Colonic mucosa (tissue), 4 donors: ENCODE measurements at places on chromosomes 12 and 14. TPM values are rescaled to one million over a fixed set of nuclear protein-coding genes. Genes with fewer than 3 reads are reported as not detected.

DNA sequence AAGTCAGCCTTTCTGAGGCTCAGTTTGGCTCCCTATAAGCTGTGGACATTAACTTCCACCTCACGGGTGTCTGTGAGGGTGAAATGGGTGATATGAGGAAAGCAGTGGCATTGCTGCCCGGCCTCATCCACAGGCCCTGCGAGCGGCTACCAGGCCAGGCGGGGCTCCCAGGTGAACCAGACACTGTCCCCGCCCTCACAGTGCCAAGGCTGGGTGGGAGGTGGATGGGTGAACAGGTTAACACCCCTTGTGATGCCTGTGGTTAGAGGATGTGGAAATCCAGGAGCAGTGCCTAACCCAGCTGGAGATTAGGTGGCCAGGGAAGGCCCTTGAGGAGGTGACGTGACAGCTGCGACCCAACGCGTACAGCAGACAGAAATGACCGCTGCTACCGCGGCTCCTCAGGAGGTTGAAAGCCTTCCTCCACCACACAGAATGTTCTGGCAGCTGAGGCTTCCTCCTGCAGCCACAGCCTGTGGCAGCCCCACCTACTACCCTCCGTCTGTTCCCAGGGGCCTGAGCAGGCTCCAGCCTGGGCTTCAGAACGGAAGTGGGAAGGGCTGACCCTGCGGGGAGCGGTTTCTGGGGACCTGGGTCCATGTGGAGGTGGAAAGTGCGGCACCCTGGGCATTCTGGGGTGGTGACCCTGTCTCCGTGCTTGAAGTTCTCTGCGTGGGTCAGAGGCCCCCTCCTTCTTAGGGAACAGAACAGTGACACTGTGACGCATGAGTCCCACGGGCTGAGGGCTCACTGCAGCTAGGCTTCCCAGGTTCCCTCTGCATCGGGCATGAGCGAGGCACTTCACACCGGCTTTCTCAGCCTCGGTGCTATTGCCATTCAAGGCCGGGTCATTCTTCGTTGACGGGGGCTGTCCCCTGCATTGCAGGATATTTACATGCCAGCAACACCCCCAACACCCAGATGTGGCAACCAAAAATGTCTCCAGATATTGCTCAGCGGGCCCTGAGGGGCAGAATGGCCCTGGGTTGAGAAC, 9.7 kb downstream of the MMAB start:
- no peaks in the 10 kb centered on the region for H3K4me1 ChIP-seq
- no peak overlapping the region for H3K27ac ChIP-seq
- H3K27me3 ChIP-seq = no peaks in the 10 kb centered on the region
- H3K36me3 ChIP-seq = no peaks in the 10 kb centered on the region
- no peak for DNase-seq
- no peak overlapping the region for H3K4me3 ChIP-seq

The WDR89 gene
- 12.0 TPM for total RNA-seq

GRCh38 chr14:100115236-100115635, 44.2 kb downstream of the DEGS2 start:
- H3K27me3 ChIP-seq = no peaks in the 10 kb centered on the region
- no peak overlapping the region for H3K27ac ChIP-seq

The KCNJ8 gene
- 1.8 TPM for total RNA-seq

DNA sequence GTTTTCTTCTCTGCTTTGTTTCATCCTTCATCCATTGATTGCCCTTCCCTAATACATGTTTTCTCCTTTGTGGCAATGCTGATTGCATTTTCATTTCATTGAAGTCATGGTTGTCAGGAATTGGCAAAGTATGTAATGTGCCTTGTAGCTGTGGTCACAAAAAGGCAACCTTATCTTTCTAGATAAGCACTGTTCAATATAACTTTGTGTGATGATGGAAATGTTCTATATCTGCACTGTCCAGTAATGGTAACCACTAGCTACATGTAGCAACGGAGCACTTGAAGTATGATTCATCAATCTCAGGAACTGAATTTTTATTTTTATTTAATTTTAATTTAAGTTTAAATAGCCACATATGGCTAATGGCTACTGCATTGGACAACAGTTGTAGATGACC, 79.8 kb downstream of the PCNX1 start:
- no peak overlapping the region for H3K4me3 ChIP-seq
- H3K27me3 ChIP-seq = no peaks in the 10 kb centered on the region
- no peak for DNase-seq
- H3K27ac ChIP-seq = no peak overlapping the region

The CLEC7A gene
- 6.8 TPM for total RNA-seq

- H3K27ac ChIP-seq = no peak overlapping the region
- H3K4me1 ChIP-seq = no peaks in the 10 kb centered on the region
- H3K27me3 ChIP-seq = no peaks in the 10 kb centered on the region
- H3K4me3 ChIP-seq = no peak overlapping the region
These were observed 32.4 kb upstream of the BEGAIN start for GRCh38 chr14:100619396-100620254.

- no peaks in the 10 kb centered on the region for H3K36me3 ChIP-seq
- peaks cover 10% of the 10 kb centered on the region for H3K4me1 ChIP-seq
- peak; percentile 92 for DNase-seq
- H3K27ac ChIP-seq = peak overlapping the region; percentile 94
- no peaks in the 10 kb centered on the region for H3K27me3 ChIP-seq
These were observed 30.1 kb upstream of the PPP2R5C start for GRCh38 chr14:101731187-101732080.

- H3K4me1 ChIP-seq = no peaks in the 10 kb centered on the region
- no peak overlapping the region for H3K4me3 ChIP-seq
- no peak overlapping the region for H3K27ac ChIP-seq
- no peaks in the 10 kb centered on the region for H3K36me3 ChIP-seq
These were observed 77.9 kb downstream of the SPTB start for GRCh38 chr14:64801800-64802199.

The HAL gene
- 0.91 TPM for total RNA-seq

The FGD6 gene
- total RNA-seq = 21.8 TPM

DNA sequence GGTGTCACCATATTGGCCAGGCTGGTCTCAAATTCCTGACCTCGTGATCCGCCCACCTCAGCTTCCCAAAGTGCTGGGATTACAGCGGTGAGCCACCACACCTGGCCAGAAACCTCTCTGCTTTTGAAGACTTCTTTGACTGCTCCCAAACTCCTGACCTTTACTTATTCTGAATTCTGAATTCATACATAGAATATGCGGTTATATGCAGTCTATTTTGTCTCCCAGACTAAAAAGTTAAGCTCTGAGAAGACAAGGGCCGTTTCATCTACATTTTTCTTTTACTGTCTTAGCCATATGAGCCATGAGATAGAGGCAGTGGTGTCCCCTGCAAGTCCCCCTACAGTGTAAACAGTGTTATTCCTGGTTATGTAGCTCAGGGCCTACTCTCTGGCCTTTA, 179.3 kb downstream of the NTF3 start:
- H3K27ac ChIP-seq = no peak overlapping the region
- H3K4me3 ChIP-seq = no peak overlapping the region
- H3K27me3 ChIP-seq = no peaks in the 10 kb centered on the region
- no peaks in the 10 kb centered on the region for H3K36me3 ChIP-seq

The ALDH2 gene
- 240 TPM for total RNA-seq

DNA sequence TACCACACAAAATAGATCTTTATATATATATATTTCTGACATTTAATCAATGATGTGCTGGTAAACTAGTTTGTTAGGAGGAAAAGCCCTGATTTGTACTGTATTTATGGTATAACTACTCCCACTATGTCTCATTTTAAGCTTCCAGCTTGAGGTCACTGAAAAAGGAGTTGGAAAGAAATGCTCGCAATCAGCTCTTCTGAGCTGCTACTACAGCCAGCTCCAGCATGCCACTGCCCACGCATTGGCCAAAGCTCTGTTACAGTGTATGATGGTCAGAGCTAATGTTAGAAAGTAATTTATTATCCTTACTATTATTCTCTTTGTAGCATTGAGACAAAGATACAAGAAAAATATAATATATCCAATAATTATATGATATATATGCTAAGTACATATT, 55.0 kb upstream of the PCED1B start:
- DNase-seq = no peak
- H3K27ac ChIP-seq = no peak overlapping the region
- H3K36me3 ChIP-seq = no peaks in the 10 kb centered on the region
- no peaks in the 10 kb centered on the region for H3K4me1 ChIP-seq
- H3K27me3 ChIP-seq = no peaks in the 10 kb centered on the region

- DNase-seq = no peak
- H3K27me3 ChIP-seq = no peaks in the 10 kb centered on the region
- H3K27ac ChIP-seq = no peak overlapping the region
- H3K4me3 ChIP-seq = no peak overlapping the region
These were observed 448.1 kb downstream of the ADAMTS20 start for GRCh38 chr12:43103866-43104265.

DNA sequence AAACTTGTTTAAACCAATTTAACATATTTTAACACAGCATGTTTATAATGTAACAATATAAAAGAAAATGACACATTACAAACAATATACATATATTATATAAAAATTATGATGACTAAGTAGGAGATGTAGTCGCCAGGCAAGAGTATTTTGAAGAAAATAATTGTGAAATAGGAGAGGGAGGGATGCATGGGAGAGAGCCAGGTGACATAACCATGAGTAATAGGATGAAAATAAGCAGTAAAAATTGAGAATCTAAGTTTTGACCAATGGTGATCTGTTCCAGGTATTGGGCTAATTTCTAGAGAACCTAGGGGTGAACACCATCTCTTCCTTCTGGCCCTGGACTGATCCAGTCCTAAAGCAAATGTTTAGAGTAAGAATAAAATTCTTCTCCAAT, 315.2 kb upstream of the G2E3 start:
- H3K36me3 ChIP-seq = no peaks in the 10 kb centered on the region
- H3K27me3 ChIP-seq = no peaks in the 10 kb centered on the region
- H3K4me1 ChIP-seq = no peaks in the 10 kb centered on the region
- no peak for DNase-seq

The OAS2 gene
- 3.0 TPM for total RNA-seq

- DNase-seq = no peak
- no peaks in the 10 kb centered on the region for H3K4me1 ChIP-seq
- H3K27ac ChIP-seq = no peak overlapping the region
- no peaks in the 10 kb centered on the region for H3K27me3 ChIP-seq
- no peak overlapping the region for H3K4me3 ChIP-seq
These were observed 60.6 kb downstream of the TMEM117 start for GRCh38 chr12:43896496-43896895.

The GDF3 gene
- total RNA-seq = not detected

DNA sequence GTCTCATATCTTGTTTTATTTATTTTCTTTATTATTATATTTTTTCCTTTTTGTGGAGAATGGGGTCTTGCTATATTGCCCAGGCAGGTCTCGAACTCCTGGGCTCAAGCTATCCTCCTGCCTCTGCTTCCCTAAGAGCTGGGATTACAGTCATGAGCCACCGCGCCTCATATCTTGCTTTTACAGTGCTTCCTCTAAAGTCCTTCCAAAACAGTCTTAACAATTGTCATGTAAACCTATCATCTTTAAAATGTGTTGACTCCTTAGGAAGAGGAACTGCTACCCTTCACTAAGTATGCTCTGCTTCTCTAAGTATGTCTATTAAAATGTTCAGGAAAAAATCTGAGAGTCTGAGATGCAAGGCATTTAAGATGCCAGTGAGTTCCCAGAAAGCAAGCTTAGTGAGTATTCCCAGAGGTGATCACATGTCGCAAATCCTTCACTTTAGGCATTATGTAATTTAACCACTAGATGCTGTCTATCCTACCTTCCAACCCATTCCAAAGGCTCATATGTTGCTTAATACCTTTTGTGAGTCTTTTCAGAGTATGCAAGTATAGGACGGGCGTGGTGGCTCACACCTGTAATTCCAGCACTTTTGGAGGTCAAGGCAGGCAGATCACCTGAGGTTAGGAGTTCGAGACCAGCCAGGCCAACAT, 19.7 kb upstream of the FOXJ2 start:
- no peak for DNase-seq
- H3K27me3 ChIP-seq = peaks cover 8% of the 10 kb centered on the region
- H3K36me3 ChIP-seq = no peaks in the 10 kb centered on the region
- no peaks in the 10 kb centered on the region for H3K4me1 ChIP-seq

DNA sequence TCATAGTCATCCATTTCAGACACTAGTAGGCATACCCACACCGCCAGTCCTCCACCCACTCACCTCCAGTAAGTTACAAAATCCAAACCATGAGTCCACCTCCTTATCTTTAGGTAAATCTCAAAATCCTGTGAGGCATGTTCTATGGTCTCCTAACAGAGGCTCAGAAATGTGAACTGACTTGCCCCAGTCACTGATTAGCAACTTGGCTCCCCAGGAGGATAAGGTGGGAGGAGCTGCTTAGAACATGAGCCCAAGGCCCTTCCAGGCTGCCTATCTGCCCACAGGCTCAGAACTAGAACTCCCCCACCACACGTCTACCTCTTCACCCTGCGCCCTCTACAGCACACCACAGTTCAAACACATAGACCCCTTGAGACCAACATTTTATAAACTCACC, 19.9 kb downstream of the SETD3 start:
- no peaks in the 10 kb centered on the region for H3K4me1 ChIP-seq
- H3K27me3 ChIP-seq = no peaks in the 10 kb centered on the region
- H3K27ac ChIP-seq = no peak overlapping the region
- no peak for DNase-seq
- H3K36me3 ChIP-seq = peaks cover 3% of the 10 kb centered on the region
- H3K4me3 ChIP-seq = no peak overlapping the region

- no peaks in the 10 kb centered on the region for H3K36me3 ChIP-seq
- H3K4me3 ChIP-seq = no peak overlapping the region
- H3K4me1 ChIP-seq = no peaks in the 10 kb centered on the region
These were observed 19.3 kb downstream of the RFX4 start for GRCh38 chr12:106602076-106602475.

The CAND1 gene
- total RNA-seq = 134 TPM

DNA sequence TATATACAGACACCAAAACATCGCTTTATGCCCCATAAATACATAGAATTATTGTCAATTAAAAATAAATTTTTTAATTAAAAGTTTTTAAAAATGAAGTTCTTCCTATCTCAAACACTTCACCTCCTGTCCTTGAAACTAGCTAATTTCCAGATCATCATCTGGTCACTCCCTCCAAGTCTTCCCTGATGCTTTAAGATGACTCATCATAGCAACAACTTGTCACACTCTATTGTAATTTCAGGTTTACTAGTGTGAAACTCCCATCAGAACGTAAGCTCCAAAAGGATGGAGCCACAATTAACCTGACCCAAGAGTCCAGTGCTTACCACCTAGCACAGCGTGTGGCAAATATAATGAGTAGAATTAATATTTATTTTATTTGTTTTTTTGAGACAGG, 16.3 kb downstream of the GXYLT1 start:
- H3K4me1 ChIP-seq = no peaks in the 10 kb centered on the region
- no peak overlapping the region for H3K27ac ChIP-seq
- no peaks in the 10 kb centered on the region for H3K27me3 ChIP-seq
- H3K4me3 ChIP-seq = no peak overlapping the region
- H3K36me3 ChIP-seq = no peaks in the 10 kb centered on the region

The PIANP gene
- 0.44 TPM for total RNA-seq

DNA sequence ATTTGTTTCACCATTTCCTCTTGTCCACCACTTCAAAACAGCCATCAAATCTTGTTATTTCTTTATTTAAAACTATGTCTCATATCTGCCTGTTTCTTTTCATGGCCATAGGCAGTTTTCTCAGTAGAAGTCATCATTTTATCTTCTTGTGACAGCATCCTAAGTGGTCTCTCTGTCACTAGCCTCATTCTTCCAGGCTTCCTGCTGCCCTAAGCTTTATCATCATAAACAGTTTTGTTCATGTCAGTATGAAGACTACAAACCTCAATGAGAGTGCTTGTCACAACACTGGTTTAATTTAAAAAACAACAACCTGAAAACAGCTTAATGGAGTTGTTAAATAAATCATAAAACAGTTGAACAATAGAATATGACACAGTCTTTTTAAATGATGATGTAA, 387.8 kb upstream of the RPL10L start:
- no peak for DNase-seq
- H3K27ac ChIP-seq = no peak overlapping the region
- H3K27me3 ChIP-seq = no peaks in the 10 kb centered on the region
- H3K4me1 ChIP-seq = no peaks in the 10 kb centered on the region
- no peaks in the 10 kb centered on the region for H3K36me3 ChIP-seq

GRCh38 chr12:9925705-9926393, 6.3 kb downstream of the CLEC2A start:
- H3K4me1 ChIP-seq = no peaks in the 10 kb centered on the region
- no peaks in the 10 kb centered on the region for H3K27me3 ChIP-seq
- no peak overlapping the region for H3K27ac ChIP-seq
- no peak for DNase-seq
